OCI-LY7 (cell line): ENCODE measurements at places on chromosomes 1 and 21.

- no peak for DNase-seq
Observed at GRCh38 chr1:173660306-173660705, 9.3 kb downstream of the ANKRD45 start.

DNA sequence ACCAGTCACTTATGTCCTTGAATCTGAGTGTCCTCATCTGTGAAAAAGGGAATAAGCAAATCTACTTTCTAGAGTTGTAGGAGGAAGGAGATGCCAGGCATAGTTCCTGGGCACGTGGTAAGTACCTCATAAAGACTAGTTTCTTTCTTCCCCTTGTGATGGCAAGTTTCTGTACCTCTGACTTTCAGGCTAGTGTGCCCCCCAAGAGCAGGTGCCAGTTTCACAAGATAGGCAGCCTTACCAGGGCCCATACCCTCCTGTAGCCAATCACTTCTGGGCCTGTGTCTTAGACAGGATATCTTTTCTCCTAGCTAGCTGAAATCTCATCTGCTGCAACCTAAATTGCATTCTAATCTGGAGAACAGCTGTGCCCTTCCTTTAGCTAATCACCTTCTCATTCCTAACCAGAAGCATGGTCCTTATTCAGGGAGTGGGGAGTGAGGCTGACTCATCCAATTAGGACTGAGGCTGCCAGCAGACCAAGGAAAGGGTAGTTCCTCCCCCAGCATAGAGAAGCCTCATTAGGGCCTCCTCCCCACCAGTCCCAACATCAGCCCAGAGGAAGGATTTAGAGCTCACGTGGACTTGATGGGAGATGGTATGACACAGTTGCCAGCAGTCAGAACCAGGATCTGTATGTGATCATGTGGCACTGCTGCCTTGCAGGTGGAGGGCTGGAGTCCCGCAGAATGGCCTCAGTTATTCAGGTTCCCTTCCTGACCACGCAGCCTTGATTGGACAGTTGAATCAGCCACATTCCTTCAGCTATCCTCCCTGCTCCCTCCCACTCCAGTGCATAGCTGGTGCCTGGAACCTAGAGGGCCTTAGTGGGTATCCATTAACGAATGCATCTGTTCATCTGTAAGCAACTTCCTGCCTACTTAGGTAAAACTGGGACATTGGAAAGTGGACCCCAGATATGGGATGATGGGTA lies 7.9 kb downstream of the KLHDC8A start:
- DNase-seq = peak; percentile 46

- no peak for DNase-seq
Observed at GRCh38 chr1:60235275-60235674, 161.7 kb upstream of the C1orf87 start.

DNA sequence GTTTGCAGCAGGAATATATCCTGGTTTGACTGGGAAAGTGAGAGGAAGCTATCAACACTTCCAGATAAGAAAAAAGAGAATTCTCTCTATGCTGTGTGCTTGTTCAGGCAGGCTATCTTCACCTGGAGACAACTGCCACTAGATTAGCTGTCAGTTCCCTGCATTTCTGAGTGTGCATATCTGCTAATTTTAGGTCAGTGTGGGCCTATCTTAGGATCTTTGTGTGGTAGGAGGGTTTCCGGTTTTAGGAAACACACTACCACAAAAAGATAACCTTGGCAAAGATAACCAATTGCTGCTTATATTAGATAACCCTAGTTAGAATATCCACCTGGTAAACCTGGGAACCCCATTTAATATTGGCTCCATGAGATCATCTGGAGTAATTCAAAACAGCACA lies 22.5 kb upstream of the GBP5 start:
- no peak for DNase-seq

DNA sequence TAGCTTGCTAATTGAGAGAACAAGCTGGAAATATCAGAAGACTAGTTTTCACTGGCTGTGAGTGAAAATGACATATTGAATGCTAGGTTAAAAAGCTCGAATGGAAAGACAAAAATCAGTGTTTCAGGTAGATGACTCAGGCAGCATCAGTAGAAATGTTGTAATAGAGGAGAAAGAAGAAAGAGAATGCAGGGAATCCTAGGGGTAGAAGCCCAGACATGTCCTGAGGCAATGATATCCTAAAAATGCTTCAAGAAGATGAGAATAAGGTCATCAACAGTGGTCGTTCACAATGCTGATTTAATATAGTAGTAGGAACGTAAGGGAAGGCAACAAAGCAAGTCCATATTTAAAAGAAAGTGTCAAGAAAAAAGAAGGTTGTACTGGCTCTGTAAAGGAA lies 96.7 kb upstream of the HP1BP3 start:
- DNase-seq = no peak

DNA sequence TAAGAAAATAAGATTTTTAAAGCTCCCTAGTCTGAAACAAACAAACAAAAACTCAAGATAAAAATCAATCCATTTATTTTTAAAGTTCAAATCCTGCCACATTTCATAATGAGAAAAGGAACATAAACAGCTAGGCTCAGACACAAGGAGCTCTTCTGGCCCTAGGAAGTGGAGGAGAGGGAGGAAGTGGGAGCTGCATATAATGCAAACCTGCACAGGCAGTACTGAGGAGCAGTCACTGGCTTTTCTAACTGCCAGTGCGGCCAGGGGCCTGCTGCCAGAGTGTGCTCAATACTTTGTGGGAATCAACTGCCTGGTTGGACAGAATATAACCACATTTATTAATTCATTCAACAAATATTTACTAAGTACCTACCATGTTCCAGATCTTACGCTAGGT lies 139.8 kb upstream of the SPATA6 start:
- no peak for DNase-seq

DNA sequence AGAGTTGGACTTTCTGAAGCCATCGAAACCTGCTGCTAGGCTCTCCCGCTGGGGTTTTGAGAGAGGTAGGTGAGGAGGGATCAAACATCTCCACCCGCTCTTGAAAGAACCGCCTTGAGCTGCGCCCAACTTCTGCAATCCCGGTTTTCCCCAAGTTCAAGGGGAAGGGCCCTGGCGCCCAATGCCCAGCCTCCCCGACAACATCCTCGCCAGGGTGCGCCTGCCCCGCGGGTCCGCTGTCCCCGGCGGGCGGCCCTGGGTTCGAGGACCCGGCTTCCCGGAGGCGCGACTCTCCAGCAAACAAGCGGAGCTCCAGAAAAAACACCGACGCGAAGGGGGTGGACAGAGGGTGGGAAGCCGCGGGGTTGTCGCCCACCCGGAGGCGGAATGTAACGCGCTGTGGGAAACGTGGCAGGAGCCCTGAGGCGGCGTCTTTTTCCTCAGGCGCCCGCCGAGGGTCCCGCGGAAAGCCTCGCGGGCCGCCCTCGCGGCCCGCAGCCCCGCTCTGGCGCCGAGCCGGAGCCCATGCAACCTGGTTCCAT lies 607 bp downstream of the BTG3 start:
- peak; percentile 41 for DNase-seq

- no peak for DNase-seq
Observed at GRCh38 chr21:23455676-23456075, 2151.6 kb downstream of the MRPL39 start.

- DNase-seq = no peak
Observed at GRCh38 chr1:46094471-46095005, 37.9 kb downstream of the PIK3R3 start.

- DNase-seq = no peak
Observed at GRCh38 chr1:158570480-158570879, at the start of gene OR6P1. TSS of gene OR6P1 (minus strand) at chr1:158570580. CDS start at chr1:158563604, 6,976 bp downstream.

DNA sequence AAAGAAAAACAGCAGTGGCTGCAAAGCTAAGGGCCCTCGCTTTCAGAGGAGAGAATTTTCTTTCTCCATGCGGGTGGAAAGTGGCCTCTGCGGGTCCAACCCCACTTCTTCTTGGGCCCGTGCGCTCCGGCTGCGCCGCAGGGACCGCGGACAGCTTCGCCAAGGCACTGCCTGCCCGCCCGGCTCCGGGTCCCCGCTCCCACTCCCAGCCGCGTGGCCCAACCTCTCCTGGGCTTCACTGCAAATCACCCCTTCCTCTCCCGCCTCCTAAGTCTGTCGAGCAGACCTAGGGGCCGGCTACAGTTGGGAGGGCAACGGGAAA lies 1.0 kb upstream of the RUNX3 start:
- no peak for DNase-seq

GRCh38 chr1:210447456-210448057 lies 118.9 kb downstream of the HHAT start:
- no peak for DNase-seq

GRCh38 chr1:106226550-106226949 lies 829.9 kb upstream of the PRMT6 start:
- DNase-seq = no peak

GRCh38 chr1:174682419-174683008 lies 234.8 kb downstream of the GPR52 start:
- no peak for DNase-seq

- no peak for DNase-seq
Observed at GRCh38 chr1:61397935-61398334, 315.6 kb downstream of the NFIA start.

DNA sequence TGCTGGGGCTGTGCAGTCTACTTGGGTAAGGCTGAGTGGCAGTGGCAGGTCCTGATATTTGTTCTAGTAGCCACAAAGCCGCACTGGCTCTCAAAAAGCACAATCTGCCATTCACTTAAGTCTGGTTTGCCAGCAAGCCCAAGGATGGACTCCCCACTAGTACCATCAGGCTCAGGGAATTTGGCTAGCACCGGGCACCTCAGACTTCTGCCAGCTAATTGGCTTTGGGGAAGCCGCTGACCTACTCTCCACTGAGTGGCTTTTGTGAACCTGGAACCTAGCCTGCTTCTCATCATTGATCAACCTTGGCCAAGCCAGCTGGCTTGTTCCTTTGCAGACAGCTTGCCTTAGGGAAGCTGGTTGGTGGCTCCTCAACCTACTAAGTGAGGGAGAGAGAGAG lies 83.1 kb downstream of the ESRRG start:
- no peak for DNase-seq

DNA sequence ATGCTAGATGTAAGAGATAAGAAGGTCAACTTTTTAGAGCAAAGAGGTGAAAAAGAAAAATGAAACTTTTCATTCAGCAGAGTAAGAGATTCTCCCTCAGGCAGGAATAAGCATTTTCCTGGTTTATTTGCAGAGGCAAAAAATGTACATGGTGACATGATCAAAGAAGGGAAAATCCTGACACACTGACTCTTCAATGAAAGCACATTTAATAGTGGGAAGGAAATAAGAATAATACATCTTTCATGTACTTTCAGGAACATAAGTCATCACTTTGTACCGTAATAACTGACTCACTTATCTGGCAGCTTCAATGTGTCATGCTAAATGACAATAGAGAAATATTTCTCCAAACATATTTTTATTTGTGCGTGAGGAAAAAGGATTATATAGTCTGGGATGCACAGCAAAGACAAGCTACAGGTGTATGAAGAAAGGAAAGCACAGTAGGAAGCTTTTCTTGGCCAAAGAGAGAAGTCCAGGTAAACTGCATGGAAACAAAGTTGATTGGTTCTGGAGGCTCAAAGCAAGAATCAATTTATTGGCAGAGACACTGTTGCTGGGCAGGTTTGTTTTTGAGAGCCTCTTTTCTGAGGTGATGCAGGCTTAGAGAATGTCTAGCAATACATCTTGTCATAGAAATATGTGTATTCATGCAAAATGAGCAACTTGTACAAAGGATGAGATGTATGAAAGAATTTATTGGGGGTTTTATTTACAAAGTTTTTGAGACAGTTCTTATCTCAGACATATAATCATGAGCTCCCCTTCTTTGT lies 1409.0 kb downstream of the PLA2G4A start:
- no peak for DNase-seq

GRCh38 chr1:80882553-80882952 lies 918.2 kb upstream of the ADGRL2 start:
- no peak for DNase-seq

DNA sequence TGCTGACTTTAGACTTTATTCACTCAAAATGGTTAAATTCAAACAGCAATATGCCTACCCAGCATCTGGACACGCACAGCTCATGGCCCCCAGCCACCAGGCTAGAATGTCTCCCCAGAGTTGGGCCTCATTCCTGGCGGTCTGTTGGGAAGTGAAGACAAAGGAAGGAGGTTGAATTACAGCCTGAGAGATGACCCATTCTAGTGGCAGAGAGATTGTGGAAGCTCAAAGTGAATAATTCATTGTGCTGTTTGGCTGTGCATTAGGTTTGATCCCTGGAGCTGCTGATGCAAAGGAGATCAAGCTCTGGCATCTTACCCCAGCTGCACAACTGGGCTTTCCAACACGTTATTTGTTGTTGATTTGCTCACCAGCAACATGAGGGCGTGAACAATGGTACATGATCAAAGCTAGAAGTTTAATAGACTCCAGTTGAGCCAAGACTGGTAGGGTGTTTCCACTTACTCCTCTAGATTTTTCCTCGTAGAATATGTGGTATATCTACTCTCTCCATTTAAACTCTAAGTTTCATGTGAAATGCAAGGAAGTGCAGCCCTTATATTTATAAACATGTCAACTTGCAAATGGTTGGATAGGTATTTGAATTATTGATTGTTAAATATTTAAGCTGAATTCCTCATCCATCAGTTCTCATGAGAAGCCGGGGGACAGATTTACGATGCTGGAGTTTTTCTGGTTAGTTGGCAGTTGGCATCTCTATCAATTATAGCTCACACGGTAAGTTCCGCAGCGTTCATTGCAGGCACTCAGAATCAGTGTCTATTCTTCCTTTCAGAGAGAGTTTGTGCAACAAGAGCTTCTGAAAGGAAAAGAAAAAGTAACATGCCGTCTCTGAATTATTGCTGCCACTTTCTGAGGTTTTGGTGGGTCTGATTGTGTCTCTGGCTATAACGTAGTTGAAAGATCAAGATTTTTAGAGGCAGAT lies 222.7 kb downstream of the TM2D1 start:
- no peak for DNase-seq

DNA sequence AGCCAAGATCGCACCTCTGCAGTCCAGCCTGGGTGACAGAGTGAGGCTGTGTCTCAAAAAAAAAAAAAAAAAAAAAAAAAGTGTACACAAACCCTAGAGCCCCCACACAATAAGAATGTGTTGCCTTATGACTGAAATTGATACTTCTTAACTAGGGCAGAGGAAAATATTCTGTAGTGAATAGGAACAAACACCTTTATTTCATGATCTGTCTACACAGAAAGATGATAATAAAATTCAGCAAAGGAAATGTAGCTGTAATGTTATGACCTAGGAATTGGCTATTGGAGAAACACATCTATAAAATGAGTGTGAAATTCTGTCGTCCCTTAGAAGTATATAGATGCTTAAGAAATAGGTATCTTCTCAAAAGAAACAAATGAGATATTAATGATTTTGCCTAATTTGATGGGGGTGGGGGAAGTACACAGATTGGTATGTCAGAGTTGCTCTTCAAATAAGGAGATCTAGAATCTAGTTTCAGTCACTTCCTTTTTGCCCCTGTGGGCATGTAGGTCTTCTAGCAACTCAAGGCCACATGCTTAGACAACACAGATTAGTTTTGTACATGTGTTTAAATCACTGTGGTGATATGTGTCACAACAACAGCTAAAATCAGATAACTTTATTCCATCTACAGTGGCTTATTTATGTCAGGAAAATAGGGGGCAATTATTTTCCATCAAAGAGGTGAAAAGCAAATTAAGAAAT lies 10.7 kb upstream of the GPR25 start:
- DNase-seq = no peak

- DNase-seq = no peak
Observed at GRCh38 chr1:180970333-180971079, 52.2 kb downstream of the STX6 start.
